Fibroblast of skin of right biceps (primary cell): ENCODE measurements at places on chromosomes 2 and 18.

- peak; percentile 60 for DNase-seq
Observed at GRCh38 chr2:43238176-43238575, 11.8 kb upstream of the ZFP36L2 start.

GRCh38 chr18:36527051-36527450, 229.5 kb downstream of the FHOD3 start:
- no peak for DNase-seq

DNA sequence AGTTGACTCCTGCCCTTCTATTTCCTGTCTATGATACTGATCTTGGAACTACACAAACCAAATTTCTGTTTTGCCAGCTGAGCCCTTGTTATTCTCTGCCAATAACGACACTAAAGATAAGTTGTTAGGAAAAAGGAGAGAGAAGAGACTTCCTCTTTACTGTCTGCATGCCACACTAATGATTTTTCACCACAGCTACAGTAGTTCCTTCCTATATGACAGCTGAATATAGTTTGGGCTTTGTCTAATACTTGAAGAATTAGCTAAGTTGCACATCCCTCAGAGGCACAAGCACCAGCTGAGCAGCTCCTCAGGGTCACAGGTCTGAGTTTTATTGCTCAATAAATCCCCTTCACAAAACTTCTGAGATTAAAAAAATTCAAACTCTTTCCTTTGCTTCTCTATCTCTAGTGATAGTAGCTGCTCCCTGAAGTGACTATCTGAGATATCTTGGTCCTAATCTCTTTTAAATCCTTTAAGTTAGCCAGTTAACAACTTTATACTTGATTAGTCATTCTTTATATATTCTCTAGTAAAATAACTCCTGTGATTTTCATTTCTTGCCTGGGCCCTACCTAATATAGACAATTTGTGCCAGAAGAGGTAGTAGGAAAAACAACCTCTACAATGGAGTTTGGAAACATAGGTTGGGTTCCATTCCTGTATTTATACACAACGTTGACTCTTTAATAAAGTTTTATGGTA, 253.0 kb upstream of the CNTNAP5 start:
- no peak for DNase-seq

DNA sequence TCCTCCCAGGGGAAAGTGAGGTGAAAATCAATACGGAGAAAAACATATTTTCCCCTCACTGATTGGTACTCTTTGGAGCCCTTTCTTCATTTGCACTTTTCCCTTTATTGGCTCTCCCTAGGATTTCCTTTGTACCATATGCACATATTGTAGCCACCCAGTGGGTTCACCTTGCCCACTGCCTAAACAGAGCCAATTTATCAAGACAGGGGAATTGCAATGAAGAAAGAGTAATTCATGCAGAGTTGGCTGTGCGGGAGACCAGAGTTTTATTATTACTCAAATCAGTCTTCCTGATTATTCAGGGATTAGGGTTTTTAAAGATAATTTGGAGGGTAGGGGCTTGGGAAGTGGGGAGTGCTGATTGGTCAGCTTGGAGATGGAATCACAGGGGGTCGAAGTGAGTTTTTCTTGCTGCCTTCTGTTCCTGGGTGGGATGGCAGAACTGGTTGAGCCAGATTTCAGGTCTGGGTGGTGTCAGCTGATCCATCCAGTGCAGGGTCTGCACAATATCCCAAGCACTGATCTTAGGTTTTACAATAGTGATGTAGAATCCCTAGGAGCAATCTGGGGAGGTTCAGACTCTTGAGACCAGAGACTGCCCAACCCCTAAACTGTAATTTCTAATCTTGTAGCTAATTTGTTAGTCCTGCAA, 15.1 kb upstream of the KCNE4 start:
- DNase-seq, result no peak

GRCh38 chr2:223959688-223960087, 2.4 kb downstream of the MRPL44 start:
- no peak for DNase-seq

DNA sequence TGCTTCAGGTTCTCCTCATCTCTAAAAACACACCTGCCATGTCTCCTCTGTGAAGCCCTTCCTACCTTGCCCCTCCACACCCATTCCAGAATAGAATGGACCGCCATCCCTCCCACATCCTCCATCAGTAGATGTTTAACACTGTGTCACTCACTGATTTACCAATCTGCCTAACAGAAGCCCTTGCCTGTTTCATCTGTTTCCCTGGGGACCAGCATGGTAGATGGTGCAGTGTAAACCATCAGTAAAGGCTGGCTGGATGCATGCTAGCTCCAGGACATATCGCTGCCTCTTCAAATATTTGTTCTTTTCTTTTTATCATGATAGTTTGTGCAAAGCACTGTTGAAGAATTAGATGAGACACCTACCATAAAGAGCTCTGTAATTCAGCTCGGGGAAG, 271.4 kb downstream of the PIEZO2 start:
- DNase-seq, result no peak

GRCh38 chr2:232332940-232333259, 45.7 kb upstream of the ALPP start:
- no peak for DNase-seq

DNA sequence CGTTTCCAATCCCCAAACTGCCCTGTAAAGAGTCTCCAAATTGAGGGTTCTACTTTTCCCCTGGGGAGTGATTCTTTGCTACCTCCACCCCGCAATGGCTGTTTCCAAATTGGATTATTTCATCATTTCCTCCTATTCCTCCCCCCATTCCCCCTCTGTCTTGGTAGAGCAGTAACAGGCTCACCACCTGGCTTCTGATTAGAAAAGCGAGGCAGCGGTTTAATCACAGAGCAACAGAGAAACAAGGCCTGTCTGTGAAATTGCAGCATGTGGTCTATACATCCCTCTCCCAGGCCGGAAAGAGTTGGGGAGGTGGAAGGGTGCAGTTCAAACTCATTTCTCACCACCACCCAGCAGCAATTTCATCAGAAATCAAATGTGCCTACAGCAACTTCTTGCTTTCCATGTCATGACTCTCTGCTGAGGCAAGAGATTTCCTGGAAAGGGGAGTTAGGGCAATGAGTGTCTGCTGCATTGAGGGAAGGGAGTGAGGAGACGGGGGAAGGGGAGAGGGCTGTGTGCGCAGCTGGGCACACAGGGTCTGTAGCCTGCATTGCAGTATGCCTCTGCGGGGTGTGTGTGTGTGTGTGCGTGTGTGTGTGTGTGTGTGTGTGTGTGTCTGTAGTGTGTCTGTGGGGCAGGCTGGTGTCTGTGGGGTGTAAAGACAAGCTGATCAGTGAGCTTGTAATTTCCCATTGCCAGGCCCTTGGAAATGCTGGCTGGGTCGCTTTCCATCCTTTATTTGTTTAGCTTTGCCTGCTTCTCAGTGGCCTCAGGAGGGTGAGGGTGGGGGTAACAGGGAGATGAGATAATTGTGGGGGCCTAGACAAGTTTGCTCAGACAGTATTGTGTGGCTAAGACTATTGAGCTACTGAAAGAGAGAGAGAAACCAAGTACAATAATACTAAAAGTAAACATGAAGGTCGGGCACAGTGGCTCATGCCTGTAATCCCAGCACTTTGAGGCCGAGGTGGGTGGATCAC, 13.5 kb upstream of the IGFBP2 start:
- DNase-seq, result peak; percentile 79

- DNase-seq, result no peak
Observed at GRCh38 chr18:55503167-55503820, 84.7 kb downstream of the TCF4 start.

- DNase-seq, result no peak
Observed at GRCh38 chr2:142849820-142850219, 27.6 kb upstream of the KYNU start.

GRCh38 chr2:29079887-29080286, 5.6 kb upstream of the PCARE start:
- DNase-seq, result no peak

- DNase-seq, result peak; percentile 64
Observed at GRCh38 chr2:112958428-112959108, 19.2 kb upstream of the IL36G start.

- DNase-seq, result no peak
Observed at GRCh38 chr2:123648016-123648415, 377.1 kb upstream of the CNTNAP5 start.

DNA sequence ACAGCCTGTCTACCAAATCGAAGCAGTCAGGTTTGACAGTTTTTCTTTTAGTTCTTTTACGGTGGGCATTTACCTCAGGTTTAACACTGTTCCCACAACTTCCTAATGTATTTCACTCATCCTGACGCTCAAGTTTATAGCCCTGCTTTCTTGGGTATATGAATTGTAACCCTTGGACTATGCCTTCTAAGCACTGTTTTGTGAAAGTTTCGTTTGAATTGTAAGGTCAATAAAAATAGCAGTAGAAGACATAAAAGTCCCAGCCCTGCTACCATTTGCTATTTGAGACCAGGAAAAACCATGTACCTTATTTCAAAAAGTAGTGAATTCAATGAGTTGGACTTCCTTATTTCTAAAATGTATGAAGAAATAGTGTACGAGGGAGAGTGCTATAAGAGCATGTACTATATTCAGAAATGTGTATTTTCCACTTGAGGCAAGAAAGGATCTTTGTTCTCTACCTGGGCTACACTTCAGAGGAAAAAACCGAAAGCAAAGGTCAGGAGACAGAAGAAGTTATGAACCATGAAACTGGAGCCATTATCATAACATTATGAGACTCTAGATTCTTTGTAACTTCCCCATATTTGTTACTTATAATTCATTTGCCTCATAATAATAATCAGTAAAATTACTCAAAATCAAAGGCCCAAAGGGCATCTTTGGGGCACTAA, 1.9 kb upstream of the ZC3H15 start:
- DNase-seq, result no peak

GRCh38 chr2:167400546-167400945, 512.3 kb downstream of the XIRP2 start:
- no peak for DNase-seq

DNA sequence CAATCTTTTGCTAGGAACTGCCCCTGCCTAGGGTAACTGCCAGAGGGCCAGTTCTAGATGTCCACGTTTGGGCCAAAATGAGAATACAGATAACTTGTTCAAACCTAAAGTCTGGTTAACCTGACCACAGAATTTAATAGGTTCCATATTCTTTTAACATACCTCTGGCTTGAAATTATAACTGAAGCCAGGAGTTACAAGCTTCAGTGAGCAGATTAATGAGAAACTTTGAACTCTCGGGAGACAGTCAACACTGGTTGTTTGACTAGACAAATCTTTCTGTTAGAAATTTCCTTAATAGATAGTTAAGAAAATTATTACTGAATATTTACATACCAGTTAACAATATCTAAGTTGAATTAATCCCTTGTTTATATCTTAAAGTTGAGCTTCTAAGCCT, 110.0 kb upstream of the KLF7 start:
- DNase-seq, result no peak

- peak; percentile 46 for DNase-seq
Observed at GRCh38 chr2:5995832-5996231, 303.6 kb downstream of the SOX11 start.

GRCh38 chr2:46966576-46966975, 51.0 kb upstream of the MCFD2 start:
- DNase-seq, result peak; percentile 38

GRCh38 chr2:121764681-121765228, 9.3 kb downstream of the TSN start:
- DNase-seq, result no peak

GRCh38 chr18:26526128-26526965, 22.0 kb downstream of the KCTD1 start:
- DNase-seq, result no peak

GRCh38 chr2:184877909-184878308, 279.6 kb downstream of the ZNF804A start:
- DNase-seq, result no peak

DNA sequence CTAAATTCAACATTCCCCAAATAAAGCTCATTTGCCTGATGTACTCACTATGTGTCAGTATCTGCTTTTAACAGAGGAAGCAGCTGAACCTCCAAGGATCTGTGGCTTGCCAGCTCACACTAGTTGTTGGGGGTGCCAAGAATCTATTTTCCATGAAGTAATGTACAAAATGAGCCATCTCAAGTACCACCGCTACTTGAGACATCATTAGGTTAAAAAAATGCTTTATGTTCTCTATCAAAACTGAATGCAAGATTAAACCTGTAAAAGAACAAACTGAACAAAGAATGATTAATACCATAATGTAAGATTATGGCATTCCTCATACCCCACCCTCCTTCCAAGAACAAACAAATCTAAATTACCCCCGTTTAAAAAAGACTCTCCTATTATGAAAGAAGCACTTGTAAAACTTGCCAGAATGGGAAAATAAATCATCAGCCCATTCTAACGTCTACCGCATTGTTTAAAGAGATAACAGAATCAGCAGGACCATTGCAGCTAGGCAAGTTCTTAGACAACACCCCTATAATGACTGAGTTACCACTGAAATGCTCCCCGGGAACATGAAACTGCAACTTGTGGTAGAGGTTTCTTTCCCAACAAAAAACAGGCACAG, 471.6 kb downstream of the DLGAP1 start:
- peak; percentile 92 for DNase-seq

- no peak for DNase-seq
Observed at GRCh38 chr2:149901231-149901859, 313.8 kb upstream of the MMADHC start.

DNA sequence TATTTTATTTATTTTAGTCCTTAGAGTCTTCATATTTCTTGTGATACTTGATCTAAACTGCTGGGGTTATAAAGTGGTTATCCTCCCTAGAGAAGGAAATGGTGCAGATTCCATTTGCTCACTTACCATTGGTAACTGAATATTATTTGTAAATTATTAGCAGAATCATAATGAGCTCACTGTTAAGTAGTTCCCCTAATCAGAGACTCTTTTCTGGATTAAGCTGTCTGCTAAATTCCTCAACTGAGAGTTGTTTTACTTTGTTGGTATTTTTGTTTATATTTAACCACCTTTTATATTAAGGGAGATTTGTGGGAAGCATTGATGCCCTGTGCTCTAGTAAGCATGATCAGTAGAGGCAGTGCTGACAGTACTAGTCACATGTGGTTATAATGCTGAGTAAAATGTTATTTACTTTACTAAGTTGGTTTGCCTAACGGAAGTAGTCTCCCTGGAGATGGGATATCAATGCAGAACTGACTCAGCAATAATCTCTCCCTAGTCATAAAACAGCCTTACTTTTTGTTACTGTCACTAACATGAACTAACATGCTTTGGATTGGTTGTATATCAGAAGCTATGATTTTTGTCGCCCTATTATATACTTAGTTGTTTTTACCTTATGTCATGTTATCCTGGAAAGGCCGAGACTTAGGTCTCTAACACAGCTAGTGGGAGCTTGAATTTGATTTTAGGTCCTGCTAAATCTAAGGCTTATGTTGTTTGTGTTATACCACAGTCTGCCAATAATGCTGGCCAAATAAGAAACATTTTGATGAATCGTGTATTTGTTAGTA, 166.7 kb downstream of the MCFD2 start:
- peak; percentile 83 for DNase-seq

GRCh38 chr2:24337890-24338289, 22.4 kb downstream of the ITSN2 start:
- no peak for DNase-seq

- peak; percentile 23 for DNase-seq
Observed at GRCh38 chr2:56380861-56381260, 197.1 kb downstream of the CCDC85A start.

GRCh38 chr2:169173876-169174275, 104.5 kb downstream of the DHRS9 start:
- DNase-seq, result no peak
